Frontal cortex (tissue), 4 donors: ENCODE measurements at places on chromosomes 5 and 9.
A peak's percentile ranks its signal among the peaks of the same experiment; 100 is the strongest.

DNA sequence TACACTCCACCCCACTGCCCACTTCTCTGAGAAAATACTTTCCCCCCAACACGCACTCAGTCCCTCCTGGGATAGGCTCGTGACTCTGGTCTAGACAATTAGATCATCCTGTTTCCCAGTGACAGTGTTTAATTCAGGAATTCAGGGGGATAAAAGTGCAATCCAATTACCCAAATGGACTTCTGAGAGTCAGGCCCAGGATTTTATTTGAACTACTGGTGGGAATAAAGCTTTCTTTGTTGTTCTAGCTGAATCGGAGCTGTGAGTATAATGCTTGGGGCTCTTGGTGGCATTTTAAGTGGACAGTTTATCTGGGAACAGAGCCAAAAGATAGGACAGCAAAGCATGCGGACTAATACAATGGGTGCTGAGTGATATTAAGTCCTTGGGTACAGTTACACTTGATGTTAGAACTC is 683.3 kb downstream of the MAT2B start:
- no peak for DNase-seq

- DNase-seq = no peak
Measured at GRCh38 chr9:14398473-14398872, 84.5 kb upstream of the NFIB start.

- no peak for DNase-seq
Measured at GRCh38 chr9:121388140-121388905, 18.3 kb upstream of the STOM start.

- no peak for DNase-seq
Measured at GRCh38 chr5:155332618-155333017, 319.1 kb downstream of the KIF4B start.

GRCh38 chr5:128350705-128351104 is 187.3 kb downstream of the FBN2 start:
- no peak for DNase-seq

DNA sequence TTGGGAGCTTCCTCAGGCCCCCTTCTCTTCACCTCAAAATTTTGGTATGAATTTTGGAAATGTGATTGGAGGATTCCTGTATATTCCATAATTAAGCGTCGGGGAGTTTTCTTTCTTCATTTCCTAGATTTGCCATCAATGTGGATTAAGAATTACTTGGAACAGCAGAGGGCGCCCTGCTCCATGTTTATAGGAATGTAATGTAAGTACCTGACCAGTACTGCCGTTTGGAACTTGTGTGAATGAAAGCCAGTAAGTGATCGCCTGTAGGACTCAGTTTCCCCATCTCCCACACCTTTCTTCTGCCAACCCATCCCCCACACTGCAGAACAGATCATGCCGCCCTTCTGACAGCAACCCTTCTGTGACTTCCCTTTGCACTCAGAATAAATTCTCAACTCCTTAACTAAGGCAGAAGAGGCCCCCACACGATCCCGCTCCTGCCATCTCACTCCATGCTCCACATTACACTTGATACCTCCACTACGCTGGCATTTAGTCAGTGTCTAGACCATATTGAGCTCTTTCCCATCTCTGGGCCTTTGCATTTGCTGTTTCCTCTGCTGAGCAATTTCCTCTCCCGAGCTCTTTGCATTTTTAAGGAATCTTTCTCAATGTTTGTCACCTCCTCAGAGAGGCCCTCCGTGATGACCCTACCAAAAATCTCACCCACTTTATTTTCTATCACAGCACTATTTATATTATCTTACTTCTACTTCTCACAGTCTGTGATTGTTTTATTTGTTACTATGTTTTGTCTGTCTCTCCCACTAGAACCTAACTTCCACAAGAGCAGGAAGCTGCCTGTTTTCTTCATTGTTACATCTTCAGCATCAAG is 79.5 kb upstream of the HTR4 start:
- no peak for DNase-seq

GRCh38 chr5:64570395-64570996 is 64.7 kb downstream of the RGS7BP start:
- no peak for DNase-seq

DNA sequence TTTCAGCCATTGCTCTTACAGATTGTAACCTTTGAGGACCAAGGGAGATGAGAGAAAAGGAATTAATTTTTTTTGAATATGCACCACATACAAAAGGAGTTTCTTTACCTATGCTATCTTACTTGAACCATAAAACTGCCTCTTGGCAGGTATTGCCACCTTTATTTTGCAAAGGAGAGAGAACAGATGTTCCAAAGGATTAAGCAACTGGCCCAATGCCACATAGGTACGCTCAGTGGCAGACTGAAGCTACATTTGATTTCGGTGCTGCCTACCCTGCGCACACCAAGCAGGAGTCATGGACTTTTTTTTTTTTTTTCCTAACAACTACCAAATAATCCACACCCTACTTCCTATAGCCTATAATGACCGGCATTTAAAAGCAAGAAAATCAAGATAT is 43.1 kb downstream of the SAXO1 start:
- no peak for DNase-seq

- DNase-seq = no peak
Measured at GRCh38 chr9:85508616-85509015, 233.1 kb downstream of the AGTPBP1 start.

DNA sequence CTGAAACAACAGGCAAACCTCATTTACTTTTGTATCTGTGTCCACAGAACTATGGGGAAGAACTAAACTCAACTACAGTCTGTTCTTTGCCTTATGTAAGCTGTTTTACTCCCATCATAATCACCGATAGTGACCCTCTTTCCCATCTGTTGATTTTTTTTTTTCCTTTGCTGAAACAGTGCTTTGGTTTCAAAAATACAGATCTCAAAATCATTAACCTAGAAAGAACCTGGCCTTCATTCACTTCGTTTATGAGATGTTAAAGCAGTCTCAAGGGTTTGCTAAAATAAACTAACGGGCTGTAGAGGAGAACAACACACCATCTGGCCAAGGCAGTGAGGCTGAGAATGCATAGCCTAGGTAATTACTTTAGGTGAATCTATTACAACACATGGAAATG is 706.6 kb upstream of the ZNF608 start:
- no peak for DNase-seq

GRCh38 chr5:100898504-100899346 is 4.4 kb downstream of the ST8SIA4 start:
- DNase-seq = no peak

- DNase-seq = no peak
Measured at GRCh38 chr5:106397700-106398099, 1273.0 kb downstream of the EFNA5 start.

- no peak for DNase-seq
Measured at GRCh38 chr5:138981586-138981985, 106.5 kb upstream of the LRRTM2 start.

- no peak for DNase-seq
Measured at GRCh38 chr9:98021306-98022040, 35.1 kb upstream of the NANS start.

GRCh38 chr5:36028816-36029465 is 37.7 kb downstream of the UGT3A2 start:
- no peak for DNase-seq

GRCh38 chr9:68697851-68698250 is 7.2 kb upstream of the PIP5K1B start:
- DNase-seq = no peak

- DNase-seq = no peak
Measured at GRCh38 chr5:14110196-14110595, 32.9 kb upstream of the TRIO start.

- DNase-seq = no peak
Measured at GRCh38 chr9:128323212-128323730, 632 bp downstream of the COQ4 start.

DNA sequence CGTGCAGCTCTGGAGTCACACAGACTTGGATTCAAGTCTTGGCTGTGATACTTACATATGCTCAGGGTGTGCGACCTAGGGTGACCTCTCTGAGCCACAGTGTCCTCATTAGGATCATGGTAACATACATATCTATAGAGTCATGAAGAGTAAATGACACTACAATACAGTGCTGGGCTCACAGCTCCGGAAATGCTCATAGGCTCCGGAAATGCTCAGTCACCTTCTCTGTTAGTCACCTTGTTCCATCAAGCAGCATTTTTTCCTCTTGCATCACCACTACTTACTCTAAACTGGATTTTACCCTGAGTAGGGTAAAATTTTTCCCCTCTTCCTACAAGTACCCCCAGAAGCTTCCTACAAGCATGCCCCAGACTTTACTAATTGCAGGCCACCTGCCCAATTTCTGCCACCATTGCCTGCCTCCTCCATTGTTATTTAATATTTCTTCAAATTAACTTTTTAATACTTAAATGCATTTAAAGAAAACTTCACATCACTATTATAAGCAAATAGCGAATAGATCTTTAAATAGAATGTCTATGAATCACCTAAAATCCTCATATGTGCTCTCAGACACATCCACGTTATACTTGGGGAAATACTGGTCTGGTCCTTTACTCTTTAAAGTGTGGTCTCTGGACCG is 147.6 kb upstream of the SPRY4 start:
- no peak for DNase-seq

- no peak for DNase-seq
Measured at GRCh38 chr5:74493411-74493810, 147.1 kb downstream of the ENC1 start.

DNA sequence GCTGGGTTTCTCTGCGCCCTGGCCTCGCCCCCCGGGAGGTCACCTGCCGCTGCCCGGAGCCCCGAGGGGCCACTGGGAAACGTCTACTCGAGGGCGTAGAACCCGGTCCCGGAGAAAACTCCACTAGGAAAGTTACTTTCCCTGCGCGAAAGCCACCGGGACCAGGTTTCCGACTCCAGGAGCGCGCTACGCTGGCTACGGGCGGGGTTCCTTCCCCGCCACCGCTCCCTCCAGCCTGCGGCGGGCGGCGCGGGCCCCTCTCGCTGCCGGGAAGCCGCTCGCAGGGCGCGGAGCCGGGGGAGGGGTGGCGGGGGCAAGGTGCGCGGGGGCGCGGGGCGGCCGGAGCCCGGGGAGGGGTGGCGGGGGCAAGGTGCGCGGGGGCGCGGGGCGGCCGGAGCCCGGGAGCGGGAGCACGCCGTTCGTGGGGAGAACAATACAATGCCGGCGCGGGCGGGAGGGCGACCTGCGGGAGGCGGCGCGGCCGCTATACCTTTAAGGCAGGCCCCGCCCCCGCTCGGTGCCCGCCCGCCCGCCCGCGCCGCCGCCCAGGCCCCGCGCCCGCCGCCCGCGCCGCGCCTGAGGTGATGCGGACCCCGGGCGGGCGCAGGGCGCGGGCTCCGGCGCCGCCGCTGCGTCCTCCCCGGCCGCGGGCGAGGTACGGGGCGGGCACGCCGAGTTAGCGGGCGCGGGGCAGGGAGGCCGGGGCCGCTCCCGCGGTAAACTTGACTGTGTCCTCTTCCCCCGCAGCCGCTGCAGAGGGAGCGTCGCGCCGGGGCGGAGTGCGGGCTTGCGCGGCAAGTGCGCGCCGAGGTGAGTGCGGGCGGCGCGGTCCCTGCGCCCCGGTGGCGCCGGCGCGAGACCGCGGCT is 278.1 kb downstream of the AOPEP start:
- DNase-seq = peak; percentile 77

DNA sequence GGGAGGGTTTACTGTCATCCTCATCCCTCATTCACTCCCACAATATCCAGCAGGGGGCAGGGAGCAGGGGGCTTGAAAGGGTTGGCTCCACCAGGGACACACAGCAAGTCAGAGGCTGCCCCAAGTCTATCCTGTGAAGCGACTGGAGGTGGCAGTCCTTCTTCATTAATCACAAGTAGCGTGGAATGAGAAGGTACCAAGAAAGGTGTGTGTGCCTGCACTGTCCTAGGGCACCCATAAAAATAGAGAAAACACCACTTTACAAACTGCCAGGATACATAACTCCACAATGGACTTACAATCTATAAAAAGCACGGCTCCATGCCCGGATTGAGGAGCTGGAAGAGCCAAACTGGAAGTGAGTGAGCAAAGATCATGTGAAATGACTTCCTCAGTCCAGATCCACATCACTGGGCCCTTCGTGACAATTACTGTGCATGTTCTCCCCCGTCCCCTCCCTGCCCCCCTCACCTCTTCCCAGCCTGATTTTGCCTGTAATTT is 183.9 kb downstream of the SLIT3 start:
- no peak for DNase-seq

DNA sequence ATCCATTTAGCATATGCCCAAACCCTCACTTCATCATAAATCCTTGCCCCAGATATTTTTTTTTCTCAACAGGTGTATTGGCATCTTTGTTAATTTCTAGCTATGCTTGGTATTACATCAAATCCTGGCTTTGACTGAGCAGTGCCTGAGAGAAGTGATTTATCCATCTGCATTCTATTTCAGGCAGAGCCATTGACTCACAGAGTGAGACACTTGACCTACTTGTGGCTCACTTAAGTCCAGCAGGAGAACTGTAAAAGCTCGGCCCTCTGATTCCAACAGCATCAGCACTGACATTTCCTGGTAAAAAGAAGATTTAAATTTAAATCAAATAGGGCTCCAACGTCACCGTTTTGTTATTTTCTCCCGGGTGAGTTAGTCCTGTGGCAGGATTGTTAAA is 93.4 kb downstream of the PLK2 start:
- no peak for DNase-seq

DNA sequence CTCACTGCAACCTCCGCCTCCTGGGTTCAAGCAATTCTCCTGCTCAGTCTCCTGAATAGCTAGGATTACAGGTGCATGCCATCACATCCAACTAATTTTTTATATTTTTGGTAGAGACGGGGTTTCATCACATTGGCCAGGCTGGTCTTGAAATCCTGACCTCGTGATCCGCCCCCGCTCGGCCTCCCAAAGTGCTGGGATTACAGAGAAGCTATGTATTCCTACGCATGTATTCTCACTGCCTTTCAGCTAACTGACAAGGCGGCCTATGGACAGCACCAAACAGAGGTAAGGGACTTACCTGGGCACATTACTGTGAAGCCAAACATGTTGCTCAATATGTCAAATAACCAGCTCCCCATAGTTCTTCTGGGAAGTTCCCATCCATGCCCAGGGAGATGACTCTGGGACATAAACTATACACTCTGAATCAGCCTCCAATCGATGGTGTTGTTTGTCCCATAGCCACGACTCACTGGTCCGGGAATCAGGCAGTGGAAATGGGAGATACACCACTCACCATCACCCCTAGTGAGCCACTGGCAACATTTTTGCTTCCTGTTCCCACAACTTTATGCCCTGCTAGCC is 114.6 kb downstream of the SYK start:
- no peak for DNase-seq

- DNase-seq = no peak
Measured at GRCh38 chr5:61599370-61600122, 267.5 kb downstream of the ZSWIM6 start.

- DNase-seq = peak; percentile 18
Measured at GRCh38 chr9:107131108-107131799, 151.8 kb upstream of the RAD23B start.

- no peak for DNase-seq
Measured at GRCh38 chr5:11525020-11525419, 379.2 kb downstream of the CTNND2 start.

DNA sequence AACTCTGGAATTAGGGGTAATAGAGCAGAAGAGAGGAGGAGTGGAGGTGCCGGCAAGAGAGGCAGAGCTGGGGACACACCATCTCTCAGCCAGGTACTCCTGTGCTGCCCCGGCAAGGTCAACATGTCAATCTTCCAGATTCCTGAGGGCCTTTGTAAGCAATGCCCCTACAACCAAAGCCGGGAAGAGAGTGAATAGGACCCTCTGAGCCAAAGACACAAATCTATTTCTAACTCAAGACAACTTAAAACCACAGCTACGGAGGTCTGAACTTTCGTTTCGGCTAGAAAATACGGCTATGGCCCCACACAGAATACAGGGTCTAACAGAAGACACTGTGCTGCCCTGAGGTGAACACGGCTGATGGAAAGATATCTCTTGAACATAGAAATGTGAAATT is 66.6 kb downstream of the SERINC5 start:
- no peak for DNase-seq
